ENCODE measurements at places on chromosomes 1 and 21. TPM values are rescaled to one million over a fixed set of nuclear protein-coding genes. Genes with fewer than 3 reads are reported as not detected.

- DNase-seq = no peak
Observed at GRCh38 chr1:32718527-32718926, 16.0 kb upstream of the SYNC start.

DNA sequence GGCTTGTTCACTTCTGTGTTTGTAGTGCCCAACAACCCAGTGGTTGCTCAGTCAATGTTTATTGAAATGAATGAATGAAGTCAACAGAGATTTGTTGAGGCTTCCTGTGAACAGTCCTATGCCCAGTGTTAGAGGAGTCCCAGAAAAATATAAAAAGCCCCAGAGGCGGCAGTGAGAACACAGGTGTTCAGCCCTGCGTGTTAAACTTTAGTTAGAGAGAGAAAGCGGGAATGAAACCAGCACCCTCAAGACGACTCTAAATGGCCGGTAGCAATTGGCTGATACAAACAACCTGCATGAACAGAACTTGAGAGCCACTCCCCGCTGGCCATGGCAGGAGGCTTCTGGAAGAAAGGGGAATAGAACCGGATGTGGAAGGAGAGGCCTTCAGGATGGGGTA is 22.6 kb downstream of the TMEM51 start:
- no peak for DNase-seq

- no peak for DNase-seq
Observed at GRCh38 chr1:188194916-188195315, 1366.2 kb downstream of the PLA2G4A start.

DNA sequence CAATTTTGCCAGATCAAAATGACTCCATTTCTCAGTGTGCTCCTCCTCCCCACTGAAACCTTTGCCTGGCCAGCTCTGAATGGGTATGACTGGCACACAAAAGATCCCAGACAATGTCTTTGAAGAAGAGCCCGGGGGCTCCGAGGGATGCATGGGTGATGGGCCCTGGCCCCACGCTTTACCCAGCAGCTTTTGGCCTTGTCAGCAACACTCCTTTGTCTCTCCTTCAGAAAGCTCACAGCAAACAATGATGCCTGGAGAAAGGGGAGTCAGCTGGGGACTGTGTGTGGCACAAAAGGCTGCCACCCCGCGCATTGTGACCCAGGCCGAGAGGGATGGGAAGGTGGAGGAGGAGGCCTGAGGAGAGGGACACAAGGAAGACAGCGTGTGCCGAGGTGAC is 45.9 kb downstream of the PLXNA2 start:
- DNase-seq = no peak

DNA sequence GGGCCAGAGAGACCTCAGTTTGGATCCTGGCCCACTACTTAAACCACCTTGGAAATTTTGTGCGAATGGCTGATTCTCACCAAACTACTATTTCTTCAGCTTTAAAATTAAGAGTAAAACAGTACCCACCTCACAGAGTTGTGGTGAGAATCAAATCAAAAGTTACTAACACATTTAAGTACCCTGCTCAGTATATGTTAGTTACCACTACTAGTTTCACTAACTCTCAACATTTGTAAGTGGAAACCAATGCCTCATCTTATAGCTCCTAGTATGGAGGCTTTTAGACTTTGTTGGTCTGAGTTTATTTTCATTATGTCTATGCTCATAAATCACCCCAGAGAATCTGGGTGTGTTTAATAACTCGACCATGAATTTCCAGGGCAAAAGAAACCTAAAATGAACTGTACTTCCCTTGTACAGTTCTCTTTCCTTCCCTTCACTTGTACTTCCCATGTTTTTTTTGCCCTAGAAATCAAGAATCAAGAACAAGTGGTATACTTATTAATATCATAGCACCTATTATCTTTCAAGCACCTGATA is 11.6 kb upstream of the SERBP1 start:
- DNase-seq = no peak

DNA sequence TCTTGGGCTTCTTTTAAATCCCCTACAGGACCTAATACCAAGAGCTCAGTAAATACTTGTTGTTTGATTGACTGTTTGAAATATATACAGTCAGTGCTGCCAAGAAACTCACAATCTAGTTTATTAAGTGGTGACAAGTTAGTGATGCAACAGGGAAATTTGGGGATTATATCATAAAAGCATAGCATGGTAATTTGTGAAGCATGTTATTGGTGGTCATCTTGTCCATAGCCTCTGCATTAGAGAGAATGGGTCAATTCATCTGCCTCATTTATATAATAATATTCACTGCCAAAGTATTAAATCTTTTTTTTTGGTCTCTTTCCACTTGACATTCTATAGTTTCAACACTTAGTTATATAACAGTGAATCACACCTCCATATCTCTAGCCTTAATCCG is 138.2 kb upstream of the SPAG17 start:
- DNase-seq = no peak

- DNase-seq = no peak
Observed at GRCh38 chr1:230426246-230427093, at the start of gene PGBD5. PGBD5 (minus strand) TSS chr1:230426332; CDS start chr1:230425928, 404 bp downstream.

GRCh38 chr1:6495041-6495441 is 3.6 kb upstream of the PLEKHG5 start:
- DNase-seq = no peak

DNA sequence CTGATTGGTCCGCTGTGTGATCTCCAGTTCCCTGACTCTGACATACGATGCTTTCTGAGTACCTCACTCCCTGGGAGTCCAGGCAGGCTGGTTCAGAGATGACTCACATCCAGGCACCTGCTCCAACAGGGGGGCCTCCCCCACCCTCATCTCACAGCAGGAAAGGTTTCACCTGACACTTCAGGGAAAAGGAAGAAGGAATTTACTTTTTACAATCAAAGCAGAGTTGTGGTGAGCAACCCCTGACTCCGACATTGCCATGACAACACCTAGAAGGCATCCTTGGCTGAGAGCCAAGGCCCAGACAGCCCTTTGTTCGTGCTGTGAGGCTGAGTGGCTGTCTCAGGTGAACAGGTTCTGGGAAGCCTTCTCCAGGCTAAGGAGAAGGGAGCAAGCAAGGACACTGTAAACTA is 164.6 kb upstream of the GJB5 start:
- DNase-seq = no peak

- no peak for DNase-seq
Observed at GRCh38 chr1:85555867-85556573, 24.5 kb upstream of the CCN1 start.

LEFTY1 gene
- total RNA-seq = 0.19 TPM

NTNG1 gene
- total RNA-seq = 2.6 TPM

FCAMR gene
- not detected for total RNA-seq

NKAIN1 gene
- total RNA-seq = 1.1 TPM

Measured in lower leg skin (tissue), 4 donors.